ENCODE measurements at places on chromosomes 7 and 10.

DNA sequence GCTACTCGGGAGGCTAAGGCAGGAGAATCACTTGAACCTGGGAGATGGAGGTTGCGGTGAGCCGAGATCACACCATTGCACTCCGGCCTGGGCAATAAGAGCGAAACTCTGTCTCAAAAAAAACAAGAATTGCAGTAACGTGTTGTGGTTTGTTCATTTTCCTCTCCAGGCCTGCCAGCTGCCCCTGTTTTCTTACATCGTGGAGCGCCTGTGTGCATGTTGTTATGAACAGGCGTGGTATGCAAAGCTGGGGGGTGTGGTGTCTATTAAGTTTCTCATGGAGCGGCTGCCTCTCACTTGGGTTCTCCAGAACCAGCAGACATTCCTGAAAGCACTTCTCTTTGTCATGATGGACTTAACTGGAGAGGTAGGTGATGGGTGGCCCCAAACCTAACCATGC, 52.1 kb downstream of the TRRAP start:
- H3K36me3 ChIP-seq, result peaks cover 90% of the 10 kb centered on the region
- H3K27me3 ChIP-seq, result no peaks in the 10 kb centered on the region
- peak overlapping the region; percentile 70 for H3K27ac ChIP-seq
- no peak overlapping the region for H3K4me3 ChIP-seq
- DNase-seq, result no peak
- H3K4me1 ChIP-seq, result peaks cover 20% of the 10 kb centered on the region

DNA sequence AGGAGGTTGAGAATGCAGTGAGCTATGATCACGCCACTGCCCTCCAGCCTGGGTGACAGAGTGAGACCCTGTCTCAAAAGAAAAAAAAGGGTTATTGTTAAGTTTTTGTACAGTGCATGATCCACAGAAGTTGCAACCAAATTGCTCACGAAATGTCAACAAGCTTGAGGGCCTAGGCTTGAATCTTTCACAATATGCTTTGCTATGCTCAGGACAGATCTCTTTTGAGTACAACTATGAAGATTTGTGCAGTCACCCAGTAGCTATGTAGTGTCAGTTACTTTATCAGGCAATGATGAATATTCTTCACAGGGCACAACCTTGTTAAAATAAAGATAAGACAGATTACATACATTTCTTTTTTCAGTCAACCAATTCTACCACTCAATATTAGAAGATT, 109.2 kb downstream of the PRTFDC1 start:
- H3K27me3 ChIP-seq, result no peaks in the 10 kb centered on the region
- H3K4me1 ChIP-seq, result no peaks in the 10 kb centered on the region
- no peak overlapping the region for H3K27ac ChIP-seq

GRCh38 chr7:33916357-33917081, 11.2 kb downstream of the BMPER start:
- no peaks in the 10 kb centered on the region for H3K4me1 ChIP-seq
- H3K36me3 ChIP-seq, result no peaks in the 10 kb centered on the region
- H3K27ac ChIP-seq, result no peak overlapping the region

DNA sequence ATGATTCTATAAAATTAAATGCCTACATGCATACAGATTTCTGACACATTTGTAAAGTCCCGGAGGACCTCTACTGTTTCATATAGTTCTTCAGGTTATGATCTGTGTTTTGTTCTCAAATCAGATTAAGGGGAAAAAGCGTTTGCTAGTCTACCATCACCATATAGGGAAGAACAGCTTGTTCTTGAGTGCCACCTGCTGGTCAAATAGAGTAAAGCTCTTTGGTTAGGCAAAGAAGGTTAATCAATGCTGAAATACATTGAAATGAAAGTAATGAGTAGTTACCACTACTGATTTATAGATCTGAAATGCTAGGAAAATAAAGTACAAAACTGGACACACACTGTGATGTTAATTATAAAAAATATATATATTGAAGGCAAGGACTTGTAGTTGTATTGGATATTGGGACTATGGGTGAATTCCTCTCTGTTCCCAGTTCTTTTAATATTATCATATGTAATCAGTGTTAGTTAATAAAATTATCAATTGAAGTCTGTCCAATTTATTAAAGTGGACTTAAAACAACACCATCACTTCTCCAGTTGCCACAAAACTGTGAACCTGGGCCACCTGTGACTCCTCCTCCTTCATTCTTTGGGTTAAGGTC, 72.6 kb upstream of the PDLIM1 start:
- DNase-seq, result no peak
- H3K36me3 ChIP-seq, result no peaks in the 10 kb centered on the region
- no peak overlapping the region for H3K4me3 ChIP-seq
- H3K27ac ChIP-seq, result no peak overlapping the region

DNA sequence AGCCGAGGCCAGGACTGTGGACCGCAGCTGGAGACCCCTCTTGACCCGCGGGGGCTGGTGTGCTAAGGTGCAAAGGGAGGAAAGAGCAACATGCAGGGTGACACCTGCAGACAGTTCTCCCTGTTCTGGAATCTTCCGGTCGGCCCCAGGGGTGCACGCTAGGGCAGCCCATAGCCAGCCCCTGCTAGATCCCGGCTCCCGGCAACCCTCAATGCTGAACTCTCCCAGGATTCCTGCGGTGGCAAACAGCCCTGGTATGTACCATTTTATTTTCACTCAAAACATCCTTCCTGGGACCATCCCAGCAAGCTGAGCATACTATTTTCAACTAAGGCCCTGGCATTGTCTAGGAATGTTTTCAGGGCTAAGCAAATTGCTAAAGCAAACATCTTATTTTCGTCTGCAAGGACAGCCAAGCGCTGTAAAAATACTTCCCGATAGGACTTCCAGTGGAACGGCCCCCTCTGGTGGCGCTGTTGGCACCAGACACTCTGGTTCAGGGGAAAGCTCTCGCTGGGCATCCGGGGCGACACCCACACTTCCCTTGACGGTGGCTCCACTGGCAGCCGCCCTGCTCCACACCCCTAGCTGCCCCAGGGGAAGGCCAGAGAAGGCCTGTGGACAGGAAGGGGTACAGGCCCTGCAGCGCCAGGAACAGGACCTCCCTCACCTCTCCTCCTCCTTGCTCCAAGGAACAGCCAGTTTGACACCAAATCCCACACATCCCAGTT, 99.4 kb downstream of the CTBP2 start:
- H3K4me3 ChIP-seq, result no peak overlapping the region
- no peak overlapping the region for H3K27ac ChIP-seq
- peaks cover 76% of the 10 kb centered on the region for H3K27me3 ChIP-seq
- DNase-seq, result peak; percentile 59
- no peaks in the 10 kb centered on the region for H3K36me3 ChIP-seq

GRCh38 chr7:38736138-38736537, 105.0 kb upstream of the AMPH start:
- H3K27ac ChIP-seq, result no peak overlapping the region
- peaks cover 73% of the 10 kb centered on the region for H3K36me3 ChIP-seq
- H3K4me1 ChIP-seq, result peaks cover 2% of the 10 kb centered on the region
- DNase-seq, result no peak
- H3K27me3 ChIP-seq, result no peaks in the 10 kb centered on the region

GRCh38 chr10:117471344-117471874, 71.1 kb upstream of the EMX2 start:
- H3K4me1 ChIP-seq, result no peaks in the 10 kb centered on the region
- H3K36me3 ChIP-seq, result no peaks in the 10 kb centered on the region
- H3K4me3 ChIP-seq, result no peak overlapping the region
- H3K27ac ChIP-seq, result no peak overlapping the region
- DNase-seq, result no peak

- peak; percentile 9 for DNase-seq
- H3K27ac ChIP-seq, result no peak overlapping the region
- H3K36me3 ChIP-seq, result no peaks in the 10 kb centered on the region
- H3K4me1 ChIP-seq, result no peaks in the 10 kb centered on the region
- H3K4me3 ChIP-seq, result no peak overlapping the region
- H3K27me3 ChIP-seq, result peaks cover 2% of the 10 kb centered on the region
Measured at GRCh38 chr7:1698201-1698600, 28.1 kb downstream of the ELFN1 start.

DNA sequence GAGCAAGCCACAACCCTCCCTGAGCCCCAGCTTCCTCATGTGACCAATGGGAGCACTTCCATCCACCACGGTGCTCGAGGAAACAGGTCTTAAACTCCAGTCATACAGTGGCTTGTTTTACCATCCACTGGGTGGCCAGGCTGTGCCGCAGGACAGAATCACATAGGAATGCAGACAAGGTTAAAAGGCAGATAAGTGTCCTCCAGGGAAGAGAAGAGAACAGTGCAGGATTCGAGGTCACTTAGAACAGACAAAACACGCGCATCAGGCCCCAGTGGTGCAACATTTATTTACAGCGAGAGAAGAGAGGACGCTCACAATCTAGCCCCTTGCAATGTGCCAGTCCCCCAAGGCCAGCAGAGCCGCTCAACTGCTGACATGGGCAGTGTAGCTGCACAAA, 92.8 kb downstream of the TMEM130 start:
- DNase-seq, result no peak
- H3K36me3 ChIP-seq, result no peaks in the 10 kb centered on the region
- peaks cover 2% of the 10 kb centered on the region for H3K4me1 ChIP-seq
- H3K4me3 ChIP-seq, result no peak overlapping the region
- H3K27ac ChIP-seq, result no peak overlapping the region
- peaks cover 13% of the 10 kb centered on the region for H3K27me3 ChIP-seq

GRCh38 chr10:62597226-62597625, 207.3 kb upstream of the ADO start:
- DNase-seq, result no peak
- H3K4me3 ChIP-seq, result no peak overlapping the region
- no peaks in the 10 kb centered on the region for H3K36me3 ChIP-seq
- peaks cover 9% of the 10 kb centered on the region for H3K27me3 ChIP-seq
- H3K27ac ChIP-seq, result no peak overlapping the region
